ENCODE measurements at places on chromosomes 2 and 18. TPM values are rescaled to one million over a fixed set of nuclear protein-coding genes. Genes with fewer than 3 reads are reported as not detected.
A peak's percentile ranks its signal among the peaks of the same experiment; 100 is the strongest.

- no peak for DNase-seq
These were observed 145.1 kb upstream of the RMP24 start for GRCh38 chr18:35827275-35827902.

DNA sequence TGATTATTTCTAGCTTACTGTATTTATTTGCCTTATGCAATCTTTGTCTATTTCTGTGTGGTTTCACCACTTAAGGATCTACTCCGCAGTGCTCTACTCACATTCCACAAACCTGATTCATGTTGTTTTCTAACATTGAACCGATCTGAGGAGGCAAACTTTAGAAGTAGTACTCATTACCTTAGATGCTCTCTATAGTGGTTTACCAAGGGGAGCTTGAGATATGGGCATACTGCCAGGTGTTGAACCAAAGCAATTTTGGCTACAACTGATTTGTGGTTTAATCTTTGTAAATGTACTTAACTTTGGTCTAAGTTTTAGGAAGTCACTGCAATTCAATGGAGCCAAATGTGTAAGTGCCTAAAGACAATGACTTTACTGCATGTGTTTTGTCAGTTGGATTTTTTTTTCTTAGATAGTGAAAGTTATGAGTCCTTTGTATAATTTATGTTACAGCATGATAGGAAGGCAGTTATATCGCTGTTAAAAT is 50.1 kb downstream of the MAP2 start:
- no peak for DNase-seq

DNA sequence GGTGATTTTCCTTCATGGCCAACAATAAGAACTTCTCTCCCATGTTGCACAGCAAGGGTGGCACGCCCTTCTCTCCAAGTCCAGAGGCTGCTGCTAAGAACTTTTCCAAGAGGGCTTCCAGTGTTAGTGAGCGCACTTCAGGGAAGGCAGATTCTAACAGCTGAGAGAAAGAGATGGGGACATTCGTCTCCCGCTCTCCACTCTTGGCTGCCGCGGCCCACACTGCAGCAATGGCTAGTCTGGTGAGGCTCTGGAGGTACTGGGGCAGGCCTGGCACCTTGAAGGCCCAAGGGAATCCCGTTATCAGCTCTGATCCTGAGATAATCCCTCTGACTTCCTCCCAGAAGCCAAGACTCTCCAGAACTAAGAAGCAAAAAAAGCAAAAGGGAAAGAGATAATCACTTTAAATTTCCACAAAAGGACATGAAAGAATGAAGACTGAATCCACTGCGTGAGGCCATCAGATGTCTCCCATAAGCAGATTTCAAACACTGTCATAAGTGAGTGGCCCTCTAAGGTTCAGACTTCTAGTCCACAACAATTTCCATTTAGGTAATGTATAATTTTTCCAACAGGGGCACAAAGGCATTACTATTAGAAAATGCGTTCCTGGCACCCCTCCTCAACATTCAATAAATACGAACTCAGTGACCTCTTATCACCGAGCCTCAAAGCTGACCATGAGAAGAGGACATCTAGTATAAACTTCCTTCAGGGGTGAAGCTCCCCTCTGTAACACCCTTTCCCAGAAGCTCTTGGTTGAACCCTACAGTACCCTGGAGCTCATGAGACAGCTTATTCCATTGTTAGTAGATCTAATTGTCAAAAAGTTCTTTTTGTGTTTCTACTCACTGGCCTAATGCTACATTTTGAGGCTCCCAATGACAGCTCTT is 66.7 kb upstream of the ZFP36L2 start:
- DNase-seq = no peak

DNA sequence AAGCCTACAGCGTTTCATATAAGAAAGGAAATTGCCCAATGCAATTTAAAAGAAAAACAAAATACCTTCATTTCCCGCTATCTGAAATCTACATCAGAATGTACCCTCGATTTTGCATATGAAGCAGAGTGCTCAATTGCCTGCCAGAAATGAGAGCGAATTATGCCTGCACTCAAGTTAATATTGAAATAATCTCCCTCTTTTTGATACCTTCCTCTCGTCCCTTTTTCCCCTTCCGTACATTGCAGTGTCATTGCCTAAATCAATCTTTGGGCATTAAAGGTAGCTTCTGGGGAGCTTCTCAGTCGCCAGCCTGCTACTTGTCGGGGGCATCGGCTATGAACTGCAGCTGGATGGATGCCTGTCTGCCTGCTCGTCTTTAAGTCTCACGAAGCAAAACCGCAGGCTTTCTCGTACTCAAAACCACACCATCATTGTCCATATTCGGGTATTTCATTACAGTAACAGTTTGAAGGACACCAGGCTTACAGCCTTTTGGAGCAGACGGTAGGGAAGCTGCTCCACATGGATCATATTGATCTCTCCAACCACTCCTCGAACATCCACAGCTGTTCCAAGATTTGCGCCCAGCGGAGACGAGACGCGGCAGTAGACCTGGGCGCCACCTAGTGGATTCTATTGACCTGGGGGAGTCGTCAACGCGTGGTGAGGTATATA is 64.0 kb upstream of the HNRNPA3 start:
- peak; percentile 79 for DNase-seq

- no peak for DNase-seq
These were observed 640 bp upstream of the SPR start for GRCh38 chr2:72886505-72887031.

CROCC2 gene
- not detected for total RNA-seq

MARCHF4 gene
- total RNA-seq = 0.34 TPM

All from left cardiac atrium (tissue), 4 donors.